ENCODE measurements at places on chromosomes 2 and 18.

GRCh38 chr18:11906176-11906575 lies 1.9 kb downstream of the MPPE1 start:
- DNase-seq, result no peak

DNA sequence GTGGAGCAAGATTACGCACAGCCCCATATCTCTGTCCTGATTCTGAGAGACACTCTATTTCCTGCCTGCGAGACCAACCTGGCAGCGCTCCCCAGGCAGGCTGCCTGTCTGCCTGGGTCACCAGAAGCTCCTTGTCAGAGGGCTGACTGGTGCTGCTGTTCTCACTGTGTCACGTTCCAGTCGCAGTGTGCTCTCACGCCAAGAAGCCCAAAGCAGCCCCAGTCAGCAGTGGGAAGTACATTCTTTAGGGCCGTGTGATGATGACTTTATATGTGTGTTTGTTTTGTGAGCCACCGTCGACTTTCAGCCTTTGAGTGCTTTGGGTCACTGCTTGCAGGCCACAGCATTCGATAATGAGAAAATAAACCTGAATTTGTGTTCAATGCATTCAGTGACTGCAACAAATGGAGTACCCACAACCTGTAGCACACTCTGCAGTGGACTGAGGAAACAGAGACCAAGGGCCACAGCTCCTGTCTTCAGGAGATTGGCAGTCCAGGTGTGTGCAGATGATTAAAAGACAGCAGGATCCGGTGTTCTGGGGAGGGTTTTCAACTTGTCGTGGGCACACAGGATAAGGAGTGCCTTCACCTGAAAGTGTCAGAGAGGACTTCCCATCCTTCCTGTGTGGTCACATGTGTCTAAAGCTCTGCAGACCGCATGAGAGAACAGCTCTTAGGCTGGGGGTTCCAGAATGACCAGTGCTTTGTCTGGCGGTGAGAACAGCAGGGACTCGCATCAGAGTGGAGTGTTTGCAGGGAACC lies 4.8 kb downstream of the TNFRSF11A start:
- DNase-seq, result peak; percentile 31

DNA sequence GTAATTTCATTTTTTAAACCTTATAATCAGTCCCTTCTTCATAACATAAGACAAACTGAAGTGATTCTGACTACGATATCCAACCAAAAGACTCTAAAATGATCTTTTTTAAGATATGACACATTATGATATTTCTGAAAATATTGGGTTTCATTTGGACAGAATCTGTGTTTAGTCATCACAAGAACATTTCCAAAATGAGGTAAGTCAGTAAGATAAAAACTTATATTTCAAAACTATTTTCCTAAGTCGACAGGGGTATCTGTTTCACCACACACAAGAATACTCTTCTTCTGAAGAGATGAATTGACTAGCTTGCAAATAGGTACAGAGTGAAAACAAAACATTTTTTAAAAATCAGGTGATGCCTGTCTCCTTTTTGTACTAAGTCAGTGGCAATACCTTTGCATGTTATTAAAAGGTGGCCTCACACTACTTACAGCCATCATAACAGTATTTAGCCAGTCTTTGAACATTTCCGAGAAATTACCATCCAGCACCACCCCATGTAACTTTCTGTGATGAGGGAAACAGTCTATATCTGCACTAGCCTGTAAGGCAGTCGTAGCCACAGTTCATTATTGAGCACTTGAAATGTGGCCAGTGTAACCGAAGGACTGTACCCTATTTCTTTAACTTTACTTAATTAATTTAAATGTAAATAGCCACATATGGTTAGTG lies 13.5 kb downstream of the STK39 start:
- no peak for DNase-seq

DNA sequence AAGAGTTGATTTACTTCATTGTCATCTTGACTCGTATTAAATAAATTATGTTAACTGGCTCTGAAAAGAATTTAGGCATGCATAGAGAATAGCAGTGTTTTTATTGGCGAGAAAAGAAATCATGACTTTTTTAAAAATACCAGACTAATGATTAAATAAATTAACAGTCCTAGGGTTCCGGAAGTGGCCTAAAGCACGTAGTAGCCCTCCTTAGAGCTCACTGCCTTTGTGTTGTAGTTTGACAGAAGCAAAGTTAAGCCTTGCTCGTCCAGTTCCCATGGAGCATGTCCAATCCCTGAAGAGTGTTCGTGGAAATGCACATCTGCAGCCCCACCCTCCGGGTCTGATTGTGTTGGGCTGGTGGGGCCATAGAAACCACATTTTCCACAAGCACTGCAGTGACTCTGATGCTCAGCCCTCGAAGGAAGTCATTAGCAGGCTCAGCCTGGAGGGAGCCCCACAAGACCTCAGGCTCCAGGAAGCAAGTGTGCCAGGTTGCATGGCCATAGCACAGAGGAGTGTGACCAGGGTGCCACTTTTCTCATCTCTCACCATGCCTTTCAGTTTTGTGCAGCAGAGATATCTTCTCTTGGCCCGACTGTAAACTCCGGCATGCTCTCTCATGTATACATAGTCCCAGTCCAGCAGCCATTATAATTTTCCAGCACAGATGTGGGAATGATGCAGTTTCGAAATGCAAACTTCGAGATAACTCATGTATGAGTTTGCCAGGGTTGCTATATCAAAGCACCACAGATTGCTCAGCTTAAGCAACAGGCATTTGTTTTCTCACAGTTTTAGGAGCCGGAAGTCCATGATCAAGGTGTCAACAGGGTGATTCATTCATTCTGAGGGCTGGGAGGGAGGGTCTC lies 188.6 kb upstream of the SH3BP4 start:
- no peak for DNase-seq

- no peak for DNase-seq
Measured at GRCh38 chr2:10720947-10721395, 459 bp upstream of the ATP6V1C2 start.

GRCh38 chr2:164887434-164888144 lies 46.0 kb upstream of the COBLL1 start:
- DNase-seq, result no peak

DNA sequence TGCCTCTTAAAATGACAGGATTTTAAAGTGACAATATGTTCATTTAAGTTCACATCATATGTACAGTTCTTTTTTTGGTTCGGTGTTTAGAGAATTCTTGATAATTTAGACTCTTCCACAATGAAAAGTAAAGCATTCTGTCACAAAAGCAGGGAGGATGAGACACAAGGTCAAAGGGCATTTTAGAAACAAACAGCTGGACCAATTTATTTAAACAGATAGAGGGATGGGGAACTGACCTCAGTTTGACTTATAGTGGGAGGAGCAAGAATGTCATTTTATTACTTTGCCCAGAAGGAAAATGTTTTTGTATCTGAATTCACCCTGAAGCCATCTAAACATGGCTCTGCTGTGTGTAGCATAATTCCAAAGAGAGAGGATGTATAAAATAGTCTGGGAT lies 128.5 kb downstream of the MEIS1 start:
- DNase-seq, result no peak

- DNase-seq, result no peak
Measured at GRCh38 chr2:180494286-180494685, 486.1 kb upstream of the UBE2E3 start.

DNA sequence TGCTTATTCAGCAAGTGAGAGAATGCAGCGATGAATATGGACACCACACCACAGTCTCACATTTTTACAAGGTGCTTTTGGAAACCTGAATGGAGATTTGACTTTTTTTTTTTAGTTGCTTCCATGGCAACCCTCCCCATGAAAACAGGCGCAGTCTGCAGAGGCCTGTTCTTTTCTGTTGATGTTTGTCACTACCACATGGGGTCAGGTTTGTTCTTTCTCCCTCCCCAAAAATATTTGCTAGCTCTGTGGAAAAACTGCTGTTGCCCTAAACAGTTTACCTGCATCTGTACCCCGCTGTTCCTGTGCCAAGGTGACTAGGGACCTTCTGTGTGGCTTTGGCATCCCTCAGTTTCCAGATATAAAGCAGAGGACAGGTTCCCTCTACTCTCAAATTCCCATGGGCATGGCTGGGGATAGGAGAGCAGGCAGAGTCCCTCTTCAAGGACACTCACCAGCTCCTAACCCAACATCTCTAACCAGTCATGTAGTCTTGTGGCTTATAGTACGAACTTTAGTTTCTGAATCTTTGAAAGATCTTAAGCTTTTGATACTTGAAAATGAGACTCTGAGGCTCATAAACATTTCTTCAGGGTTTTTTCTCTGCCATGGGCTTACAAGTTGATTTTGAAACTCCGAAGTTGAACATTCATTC lies 14.7 kb upstream of the MAPRE2 start:
- DNase-seq, result no peak

DNA sequence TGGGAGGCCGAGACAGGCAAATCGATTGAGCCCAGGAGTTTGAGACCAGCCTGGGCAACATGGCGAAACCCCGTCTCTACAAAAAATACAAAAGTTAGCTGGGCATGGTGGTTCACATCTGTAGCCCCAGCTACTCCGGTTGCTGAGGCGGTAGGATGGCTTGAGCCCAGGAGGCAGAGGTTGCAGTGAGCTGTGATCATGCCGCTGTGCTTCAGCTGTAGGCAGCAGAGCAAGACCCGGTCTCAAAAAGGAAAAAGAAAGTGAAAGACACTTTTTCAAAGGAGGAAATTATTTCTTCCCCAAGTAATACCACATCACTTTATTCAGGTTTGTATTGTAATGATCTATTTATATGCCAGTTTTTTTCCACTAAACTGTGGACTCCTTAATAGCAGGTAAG lies 35.7 kb upstream of the TAF4B start:
- peak; percentile 10 for DNase-seq

GRCh38 chr18:9386879-9387278 lies 52.3 kb downstream of the TWSG1 start:
- no peak for DNase-seq

DNA sequence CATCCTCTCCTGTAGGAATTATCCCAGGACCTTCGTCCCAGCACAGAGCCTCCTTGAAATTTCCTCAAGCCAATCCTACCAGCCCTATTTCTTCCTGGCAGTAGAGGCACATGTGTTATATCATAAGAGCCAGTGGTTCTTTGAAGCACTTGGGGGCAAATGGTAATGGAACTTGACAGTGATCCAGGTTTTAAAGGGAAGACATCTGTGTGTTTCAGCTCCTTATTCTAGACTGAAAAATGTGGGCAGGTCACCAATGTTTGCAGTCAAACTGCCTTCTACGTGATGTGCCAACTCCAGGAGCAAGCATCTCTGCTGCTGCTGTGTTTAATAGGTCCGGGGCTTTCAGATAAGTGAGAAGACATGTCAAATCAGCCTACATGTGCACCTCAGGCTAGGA lies 157.1 kb downstream of the GALNT14 start:
- DNase-seq, result no peak

- no peak for DNase-seq
Measured at GRCh38 chr2:152071092-152071491, 27.8 kb downstream of the CACNB4 start.

- DNase-seq, result no peak
Measured at GRCh38 chr2:3667151-3667631, 9.2 kb downstream of the ALLC start.

- DNase-seq, result no peak
Measured at GRCh38 chr2:10487081-10487740, 39.1 kb upstream of the ODC1 start.

GRCh38 chr2:15031745-15032240 lies 399.3 kb downstream of the LRATD1 start:
- DNase-seq, result no peak

DNA sequence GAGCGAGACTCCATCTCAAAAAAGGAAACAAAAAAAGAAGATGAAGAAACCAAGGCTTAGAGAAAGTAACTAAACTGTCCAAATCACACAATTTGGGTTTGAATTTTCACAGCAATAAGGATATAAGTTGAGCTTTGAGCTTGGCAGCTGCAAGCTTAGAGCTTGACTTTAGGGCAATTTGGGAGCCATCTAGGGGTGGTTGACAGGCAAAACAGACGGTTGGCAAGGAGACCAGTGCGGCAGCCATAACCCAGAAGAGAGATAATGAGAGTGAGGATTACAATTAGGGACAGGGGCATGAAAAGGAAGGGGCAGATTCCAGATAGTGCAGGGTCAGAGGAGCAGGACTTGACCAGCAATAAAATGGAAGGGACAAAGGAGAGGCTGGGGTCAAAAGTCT lies 382.2 kb upstream of the HNRNPA3 start:
- no peak for DNase-seq

DNA sequence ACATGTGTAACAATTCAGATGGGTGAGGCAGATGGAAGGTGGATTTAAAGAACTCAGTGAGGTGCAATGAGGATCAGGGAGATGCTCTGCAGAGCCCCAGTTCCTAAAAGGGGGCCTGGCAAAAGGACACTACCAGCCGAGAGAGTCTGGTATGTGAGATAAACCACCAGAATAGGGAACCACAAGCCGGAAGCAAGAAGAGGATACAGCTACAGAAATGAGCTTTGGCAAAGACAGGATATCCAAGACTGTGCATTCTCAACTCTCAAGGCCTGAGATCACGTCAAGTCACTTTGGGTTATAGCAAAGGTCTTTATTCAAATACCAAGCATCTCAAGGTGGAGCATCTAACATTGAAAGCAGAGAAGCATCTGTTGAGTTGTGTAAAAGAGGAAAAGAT lies 293.5 kb downstream of the ARHGAP15 start:
- no peak for DNase-seq

DNA sequence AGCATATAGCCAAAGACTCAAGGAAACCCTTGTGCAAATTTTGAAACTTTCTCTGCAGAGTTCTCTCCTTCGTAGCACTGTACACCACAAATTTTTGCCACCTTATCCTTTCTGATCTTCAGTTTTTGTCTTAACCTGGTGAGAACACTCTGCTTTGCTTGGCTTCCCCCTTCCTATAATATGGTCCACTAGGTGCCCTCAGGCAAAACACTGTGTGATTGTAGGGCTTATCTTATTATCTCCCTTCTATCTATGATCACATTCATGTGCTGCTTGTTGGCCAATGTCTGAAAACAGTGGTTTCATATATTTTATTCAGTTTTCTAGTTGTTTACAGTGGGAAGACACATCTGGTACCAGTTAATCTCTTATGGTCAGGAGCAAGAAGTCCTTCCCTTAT lies 111.1 kb downstream of the MTX2 start:
- DNase-seq, result no peak

GRCh38 chr2:125310657-125311364 lies 1285.7 kb downstream of the CNTNAP5 start:
- no peak for DNase-seq

DNA sequence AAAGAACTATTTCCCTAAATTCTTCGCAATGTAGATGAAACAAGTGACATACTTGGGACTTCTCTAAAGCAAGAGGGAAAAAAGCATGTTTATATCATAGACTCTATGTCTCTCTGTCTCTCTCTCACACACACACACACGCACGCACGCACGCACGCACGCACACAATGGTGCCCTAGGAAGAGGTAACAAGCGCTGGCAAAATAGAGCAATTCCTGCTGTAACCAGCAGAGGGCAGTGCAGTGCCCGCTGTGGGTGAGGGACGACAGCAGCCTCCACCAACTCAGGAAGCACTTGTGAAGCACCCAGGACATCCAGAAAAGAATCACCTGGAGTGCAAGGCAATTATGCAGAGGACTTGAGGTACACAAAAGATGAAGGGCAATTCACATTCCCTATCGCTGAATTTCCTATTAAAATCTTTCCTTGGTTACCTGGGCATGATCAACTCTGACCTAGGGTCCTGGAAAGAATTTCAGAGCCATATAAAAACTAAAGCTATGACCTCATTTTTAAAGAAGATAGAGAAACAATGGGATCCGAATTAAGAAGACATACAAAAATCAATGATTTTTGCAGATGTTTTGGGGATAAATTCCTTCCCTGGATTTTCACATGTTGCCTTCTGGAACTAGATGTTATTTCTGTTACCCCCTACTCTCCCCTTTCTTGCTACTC lies 166.4 kb downstream of the PDE11A start:
- peak; percentile 62 for DNase-seq

GRCh38 chr2:121253021-121253673 lies 31.9 kb downstream of the TFCP2L1 start:
- no peak for DNase-seq
